CD8-positive, alpha-beta memory T cell (primary cell): ENCODE measurements at places on chromosomes 4 and X.

DNA sequence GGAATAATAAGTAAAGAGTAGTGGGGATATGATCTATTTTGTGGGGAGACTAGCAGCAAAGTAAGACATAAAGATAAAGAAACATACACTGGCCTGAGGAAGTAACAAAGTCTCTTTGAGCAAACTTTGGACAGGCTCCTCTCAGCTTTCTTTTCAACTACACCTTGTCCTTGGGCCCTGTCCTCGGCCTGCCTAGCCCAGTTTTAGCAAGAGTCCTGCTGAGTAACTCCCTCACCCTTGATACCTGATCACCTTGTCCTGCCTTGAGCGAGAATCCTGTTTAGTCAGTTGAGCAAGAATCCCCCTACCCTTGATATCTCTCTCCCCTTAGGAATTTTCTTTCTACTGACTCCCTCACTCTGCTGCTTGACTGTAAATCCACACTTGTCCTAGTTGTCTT, 11.5 kb downstream of the HNRNPH2 start:
- no peak for DNase-seq

- no peak for DNase-seq
Observed at GRCh38 chr4:166045457-166045856, 172.4 kb downstream of the TLL1 start.

DNA sequence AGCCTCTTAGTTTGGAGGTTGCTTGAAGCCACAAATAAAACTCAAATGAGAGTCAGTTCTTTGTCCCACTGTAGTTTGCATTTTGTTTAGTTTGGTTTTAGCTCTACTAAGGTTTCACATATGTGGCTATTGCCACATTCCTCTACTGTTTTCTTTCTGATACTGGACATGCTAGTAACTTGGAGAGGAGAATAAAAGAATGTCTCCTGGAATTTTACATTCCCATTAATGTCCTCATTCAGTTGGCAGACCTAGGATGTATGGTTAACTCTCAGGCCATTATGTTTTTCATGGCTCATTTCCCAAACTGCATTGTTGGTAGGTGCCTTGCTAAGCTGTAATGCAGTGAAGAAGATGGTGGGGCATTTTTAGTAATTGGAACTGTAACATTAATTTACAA, 29.9 kb downstream of the UPRT start:
- no peak for DNase-seq

GRCh38 chrX:107894038-107894437, 68.4 kb downstream of the MID2 start:
- DNase-seq, result peak; percentile 51

DNA sequence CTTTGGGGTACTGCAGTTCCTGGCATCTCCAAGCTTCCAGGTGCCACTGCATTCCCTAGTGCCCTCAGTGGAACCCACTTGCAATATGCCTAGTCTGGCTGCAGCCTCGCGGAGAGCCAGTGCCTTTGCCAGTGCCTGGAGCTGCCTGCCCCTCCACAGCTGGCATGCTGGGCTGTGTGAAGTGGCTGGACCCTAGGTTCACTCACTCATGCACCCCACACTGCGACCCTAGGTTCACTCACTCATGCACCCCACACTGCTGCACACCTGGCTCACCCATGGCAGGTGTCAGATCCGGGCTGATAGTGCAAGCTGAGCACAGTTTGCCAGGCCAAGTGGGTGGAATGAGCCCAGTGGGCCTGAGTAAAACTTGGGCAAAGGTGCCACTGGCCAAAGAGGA, 253.0 kb upstream of the NDST4 start:
- no peak for DNase-seq

DNA sequence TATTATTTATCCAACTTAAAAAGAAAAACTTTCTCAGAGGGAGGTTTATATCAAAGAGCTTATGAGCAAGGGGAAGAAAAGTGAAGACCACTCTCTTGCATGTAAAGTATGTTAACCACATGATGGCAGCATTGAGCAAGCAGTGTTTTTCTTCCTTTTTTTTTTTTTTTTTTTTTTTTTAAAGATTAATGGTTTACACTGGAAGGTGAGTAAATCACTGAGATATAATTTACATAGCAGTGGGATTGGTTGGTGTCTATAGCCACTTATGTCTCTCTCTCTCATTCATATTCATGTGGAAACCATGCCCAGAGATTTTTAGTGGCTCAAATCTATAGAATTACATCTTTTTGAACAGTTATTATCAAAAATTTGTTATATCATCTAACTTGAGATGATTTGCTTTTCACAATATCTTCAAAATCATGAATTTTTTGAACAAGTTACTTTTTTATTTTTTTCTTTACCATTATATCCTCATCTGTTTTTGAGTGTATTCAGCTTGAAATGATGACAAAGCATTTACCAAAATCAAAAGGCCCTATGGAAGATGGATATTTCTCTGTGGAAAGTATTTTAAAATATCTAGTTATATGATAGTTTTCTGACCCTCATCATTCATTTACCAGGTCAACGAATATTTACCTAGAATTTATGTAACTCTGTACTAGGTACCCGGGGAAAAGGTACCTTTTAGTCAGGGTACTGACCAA, 31.6 kb downstream of the MTHFD2L start:
- DNase-seq, result no peak

DNA sequence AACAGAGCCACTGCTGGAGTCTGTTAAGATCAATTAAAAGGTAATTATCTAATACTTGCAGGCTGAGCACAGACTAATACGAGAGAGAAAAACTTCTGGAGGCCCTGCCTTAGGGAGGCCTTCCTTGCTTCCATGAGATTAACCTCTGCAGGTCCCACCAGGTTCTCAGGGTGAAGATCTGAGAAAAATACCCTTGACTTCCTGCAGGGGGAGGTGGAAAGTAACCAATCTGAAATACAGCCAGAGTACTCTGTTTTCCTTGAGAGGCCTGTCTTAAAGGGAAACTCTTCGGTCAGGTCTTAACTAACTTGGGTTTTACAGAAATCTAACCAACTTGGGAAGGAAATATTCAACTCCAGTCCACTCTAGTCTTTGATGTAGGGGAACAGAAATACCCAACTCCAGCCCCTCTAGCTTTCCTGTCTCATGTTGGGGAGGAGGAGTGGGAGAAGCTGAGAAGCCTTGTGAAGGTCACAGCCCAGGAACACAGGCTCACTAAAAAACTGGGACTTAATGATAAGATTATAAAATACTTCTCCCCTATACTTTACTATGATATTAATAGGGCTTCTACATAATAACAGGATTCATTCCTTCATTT, 77.1 kb downstream of the TBCK start:
- no peak for DNase-seq
